Astrocyte of the hippocampus (primary cell): ENCODE measurements at places on chromosomes 1 and 21.

- no peak for DNase-seq
Observed at GRCh38 chr1:24043345-24044032, 63.4 kb upstream of the SRSF10 start.

GRCh38 chr1:227343727-227344551 is 25.6 kb upstream of the CDC42BPA start:
- peak; percentile 39 for DNase-seq

DNA sequence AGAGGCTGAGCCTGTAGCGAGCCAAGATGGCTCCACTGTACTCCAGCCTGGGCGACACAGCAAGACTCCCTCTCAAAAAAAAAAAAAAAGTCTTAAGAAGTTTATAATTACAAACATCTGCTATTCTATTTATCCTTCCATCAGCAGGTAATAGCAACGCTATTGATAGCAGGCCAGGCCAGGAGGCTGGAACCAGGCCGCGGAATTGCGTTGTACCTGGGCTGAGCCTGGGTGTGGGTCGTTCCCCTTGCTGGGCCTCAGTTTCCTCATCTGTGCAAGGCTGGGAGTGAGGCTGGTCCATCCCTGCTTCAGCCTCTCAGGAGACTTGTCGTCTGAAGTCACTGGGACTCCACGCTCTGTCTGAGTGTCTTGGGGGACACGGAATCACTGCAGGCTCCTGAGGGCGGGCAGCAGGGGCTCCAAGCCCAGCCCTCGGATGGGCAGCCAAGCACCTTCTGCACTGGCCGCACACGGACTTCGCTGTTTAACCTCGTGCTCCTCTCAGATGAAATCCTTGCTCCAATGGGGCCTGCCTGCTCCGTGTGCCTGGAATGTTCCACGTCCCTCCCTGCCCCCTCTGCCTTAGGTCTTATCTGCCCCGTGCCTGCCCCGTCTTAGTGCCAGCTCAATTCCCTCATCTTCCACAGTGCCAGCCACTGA is 103.9 kb upstream of the C1orf174 start:
- DNase-seq = no peak

DNA sequence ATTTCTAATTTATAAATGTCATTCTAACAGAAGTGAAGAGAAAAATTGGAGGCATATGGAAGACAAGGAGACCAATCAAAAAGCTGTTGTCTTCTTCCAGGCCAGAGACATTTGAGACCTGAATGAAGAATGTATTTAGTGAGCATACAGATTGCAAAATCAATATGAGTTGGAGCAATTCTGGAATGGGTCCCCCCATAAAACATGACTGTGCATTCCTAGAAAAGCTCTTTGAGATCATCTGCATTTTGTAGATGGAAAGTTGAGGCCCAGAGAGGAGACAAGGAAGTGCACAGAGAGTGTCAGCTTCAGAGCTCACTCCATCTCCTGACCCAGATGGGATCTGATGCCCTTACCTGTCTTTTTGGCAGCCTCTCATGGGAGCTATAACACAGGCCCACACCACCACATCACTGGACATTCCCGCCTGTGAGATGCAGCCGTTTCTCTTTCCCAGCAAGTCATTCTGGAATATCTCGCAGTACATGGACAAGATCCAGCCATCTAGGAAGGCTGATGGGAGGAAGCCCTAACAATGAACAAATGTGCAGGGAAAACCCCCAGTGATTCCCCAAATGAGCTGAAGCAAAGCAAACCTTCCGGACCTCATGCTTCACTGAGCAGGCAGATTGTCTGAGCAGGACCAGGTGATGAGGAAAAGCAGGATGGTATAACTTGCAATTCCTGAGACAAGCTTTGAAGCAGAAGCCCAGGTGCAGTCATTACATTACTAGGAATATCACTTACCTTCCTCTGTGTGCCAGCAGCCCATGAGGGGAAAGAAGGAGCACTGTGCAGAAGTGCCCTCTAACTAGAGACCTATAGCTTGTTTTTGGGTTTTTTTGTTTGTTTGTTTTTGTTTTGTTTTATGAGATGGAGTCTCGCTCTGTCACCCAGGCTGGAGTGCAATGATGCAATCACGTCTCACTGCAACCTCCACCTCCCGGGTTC is 445.6 kb downstream of the PLPP3 start:
- DNase-seq = no peak

GRCh38 chr1:193462629-193463320 is 276.4 kb upstream of the B3GALT2 start:
- peak; percentile 78 for DNase-seq

- no peak for DNase-seq
Observed at GRCh38 chr1:245485996-245486395, 331.2 kb downstream of the KIF26B start.

DNA sequence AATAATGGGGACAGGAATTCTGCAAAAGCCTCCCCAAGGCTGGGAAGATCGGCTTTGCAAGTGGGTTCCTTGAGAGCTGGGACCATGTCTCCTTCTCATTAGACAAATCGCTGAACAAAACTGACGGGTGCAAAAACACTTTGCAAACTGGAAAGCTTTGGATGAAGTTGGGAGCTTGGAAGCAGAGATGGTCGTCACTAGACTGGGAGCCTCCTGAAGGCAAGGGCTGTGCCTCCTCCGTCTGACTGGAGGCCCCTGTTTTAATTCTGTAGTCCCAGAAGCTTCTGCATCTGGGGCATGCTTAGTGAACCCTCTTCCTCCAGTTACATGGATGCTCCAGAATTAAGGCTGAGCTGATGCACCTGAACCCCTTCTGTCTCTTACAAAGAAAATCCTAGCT is 82.3 kb upstream of the IFFO2 start:
- DNase-seq = no peak

- DNase-seq = peak; percentile 90
Observed at GRCh38 chr1:54407404-54408146, 1.4 kb upstream of the SSBP3 start.

GRCh38 chr1:26743426-26744059 is 44.2 kb upstream of the PIGV start:
- DNase-seq = no peak

- peak; percentile 32 for DNase-seq
Observed at GRCh38 chr1:39450956-39451606, 40.4 kb upstream of the BMP8A start.

GRCh38 chr1:178192686-178193085 is 98.8 kb downstream of the RASAL2 start:
- DNase-seq = peak; percentile 70

DNA sequence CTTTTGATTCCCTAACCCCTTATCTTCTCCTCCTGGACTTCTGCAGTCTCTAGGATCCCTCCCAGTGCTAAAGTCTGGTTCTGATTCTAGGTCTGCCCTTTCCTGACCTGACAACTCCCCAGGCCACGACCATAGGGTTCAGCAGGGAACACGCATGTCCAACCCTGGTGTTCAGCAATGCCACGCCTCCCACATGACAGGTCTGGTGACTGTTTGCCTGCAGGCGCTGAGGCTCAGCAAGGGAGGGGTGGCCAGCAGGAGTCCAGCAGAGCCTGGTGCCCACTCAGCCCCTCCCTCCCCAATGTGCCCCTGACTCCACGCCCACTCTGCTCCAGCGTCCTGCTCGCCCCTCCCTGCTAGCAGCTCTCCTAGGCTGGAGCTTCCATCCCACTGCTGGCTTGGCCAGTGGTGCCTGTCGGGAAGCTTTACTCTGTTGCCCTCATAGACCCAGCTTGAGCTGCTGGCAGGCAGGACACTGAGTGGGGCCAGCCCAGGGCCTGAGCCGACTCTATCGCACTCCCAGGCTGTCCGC is 17.3 kb downstream of the SLC9A1 start:
- DNase-seq = no peak

GRCh38 chr1:243508303-243508713 is 252.5 kb downstream of the SDCCAG8 start:
- DNase-seq = no peak

- DNase-seq = peak; percentile 57
Observed at GRCh38 chr1:54973205-54973921, 7.1 kb upstream of the TMEM61 start.

- DNase-seq = no peak
Observed at GRCh38 chr1:223759273-223759672, 46.9 kb downstream of the CAPN2 start.

DNA sequence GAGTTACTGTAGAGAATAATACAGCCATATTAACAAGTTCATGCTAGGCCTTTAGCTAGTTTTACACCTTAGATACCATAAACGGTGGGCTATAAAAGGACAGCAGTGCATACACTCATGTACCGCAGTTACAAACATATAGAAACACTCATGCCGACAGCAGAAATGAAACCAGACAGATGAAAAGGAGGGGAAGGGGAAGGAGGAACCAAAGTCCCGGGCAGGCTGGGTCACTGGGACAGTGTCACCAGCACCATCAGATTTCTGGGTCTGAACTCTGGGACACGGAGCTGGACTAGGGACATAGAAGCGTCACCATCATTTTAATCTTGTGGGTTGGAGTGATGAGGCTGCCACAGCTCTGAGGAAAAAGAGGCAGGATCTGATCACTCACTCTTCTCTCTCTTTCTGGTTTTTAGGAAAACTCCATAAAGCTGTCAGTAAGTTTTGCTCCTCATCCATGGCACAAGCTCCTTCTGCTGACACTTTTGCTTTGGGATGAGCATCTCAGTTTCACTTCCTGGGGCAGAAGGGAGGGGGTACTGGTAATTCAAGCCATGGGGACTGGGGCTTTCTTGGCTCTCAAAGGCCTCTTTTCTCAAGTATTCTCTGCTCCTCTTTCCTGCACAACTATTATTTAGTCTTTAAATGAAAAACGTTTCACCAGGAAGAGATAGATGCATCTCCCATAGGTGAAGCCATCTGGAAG is 7.8 kb upstream of the ZNF691 start:
- DNase-seq = no peak
